ENCODE measurements at places on chromosomes 12 and 14.

DNA sequence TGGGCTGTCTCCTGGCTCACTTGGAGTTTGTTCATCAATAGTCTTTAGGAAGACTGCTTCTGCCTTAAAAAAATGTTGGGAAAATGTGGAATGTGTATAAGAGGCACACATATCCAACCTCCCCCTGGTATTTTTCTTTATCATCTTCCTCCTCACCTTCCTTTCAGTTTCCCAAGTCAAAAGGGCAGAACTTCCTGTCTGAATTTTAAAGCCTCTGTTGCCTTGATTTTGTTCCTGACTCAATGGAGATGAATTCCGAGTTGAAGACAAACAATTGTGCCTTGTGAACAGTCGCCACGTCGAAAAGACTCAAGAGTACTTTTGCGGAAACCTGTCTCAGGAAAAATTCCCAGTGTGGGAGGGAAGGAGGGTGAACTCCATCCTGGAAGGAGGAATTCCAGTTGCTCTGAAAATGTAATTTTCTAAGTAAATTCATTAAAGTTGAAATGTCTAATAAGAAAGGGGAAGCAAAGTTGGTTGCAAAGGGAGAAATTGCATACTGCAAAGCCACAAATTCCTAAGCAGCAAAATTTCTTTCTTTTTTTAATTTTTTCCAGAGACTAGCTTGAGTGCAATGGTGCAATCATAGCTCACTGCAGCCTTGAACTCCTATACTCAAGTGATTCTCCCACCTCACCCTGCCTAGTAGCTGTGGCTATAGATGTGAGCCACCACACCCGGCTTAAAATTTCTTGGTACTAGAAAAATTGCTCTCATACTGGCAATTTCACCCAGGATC is 50.2 kb upstream of the ELK3 start:
- DNase-seq: no peak

- no peak for DNase-seq
Measured at GRCh38 chr14:49545716-49546115, 40.5 kb downstream of the RPS29 start.

DNA sequence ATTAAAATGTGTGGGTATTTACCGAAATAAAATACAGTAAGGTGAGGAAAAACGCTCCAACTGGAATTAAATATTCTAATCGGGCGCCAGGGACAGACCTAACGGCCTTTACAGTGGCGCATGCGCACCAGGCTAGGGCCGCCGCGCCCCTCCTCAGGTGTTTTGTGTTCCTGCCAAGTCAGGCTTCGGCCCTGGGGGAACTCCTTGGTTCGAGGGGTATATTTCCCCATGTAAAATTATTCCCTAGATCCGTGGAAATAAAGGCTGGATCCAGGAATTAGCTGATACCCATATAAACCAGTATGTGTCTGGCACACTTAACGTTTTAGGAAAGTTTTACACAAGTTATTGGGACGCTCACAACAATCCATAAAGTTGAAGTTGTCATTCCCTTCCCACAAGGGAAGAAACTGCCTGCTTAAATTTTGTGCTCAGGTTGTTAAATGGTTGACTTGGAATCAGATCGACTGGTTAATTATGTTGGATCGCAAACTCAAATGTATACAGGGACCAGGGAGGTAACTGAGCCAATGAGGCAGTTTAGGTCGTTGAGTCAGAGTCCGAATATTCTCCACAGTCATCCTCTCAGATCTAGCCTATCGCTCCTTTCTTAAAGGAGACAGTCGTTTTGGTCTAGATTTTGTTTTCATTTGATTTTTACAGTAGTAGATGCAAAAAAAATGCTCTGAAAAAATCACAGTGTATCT is 621 bp upstream of the ANAPC7 start:
- DNase-seq: peak; percentile 29

GRCh38 chr12:13205809-13206559 is 9.5 kb downstream of the EMP1 start:
- DNase-seq: no peak

- DNase-seq: no peak
Measured at GRCh38 chr12:112713471-112713870, 78.1 kb upstream of the RPH3A start.

- peak; percentile 70 for DNase-seq
Measured at GRCh38 chr14:90677484-90678050, 138.7 kb downstream of the TTC7B start.

DNA sequence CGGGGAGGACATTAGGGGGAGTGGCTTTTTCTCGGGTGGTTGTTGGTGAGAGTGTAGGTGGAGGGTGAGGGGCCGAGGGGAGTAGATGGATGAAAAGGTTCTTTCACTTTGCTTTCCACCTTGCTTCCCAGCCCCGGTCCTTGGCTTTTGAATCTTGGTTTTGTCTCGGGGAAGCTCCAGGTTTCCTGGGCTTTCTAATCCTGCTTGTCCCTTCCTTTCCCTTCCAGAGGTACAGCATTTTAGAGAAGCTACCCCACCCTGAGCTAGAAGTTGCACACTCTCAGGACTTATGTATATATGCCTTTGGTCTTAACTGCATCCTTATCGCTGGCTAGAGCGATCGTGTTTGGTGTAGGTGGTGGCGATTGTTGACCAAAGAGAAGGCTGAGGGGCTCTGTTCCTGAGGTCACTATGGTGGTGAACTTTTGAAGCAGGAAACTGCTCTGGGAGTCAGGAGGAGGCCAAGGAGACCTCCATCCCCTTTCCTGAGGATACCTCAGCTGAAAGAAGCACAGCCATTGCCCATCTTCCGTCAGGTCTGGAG is 862 bp downstream of the PIP4K2C start:
- DNase-seq: no peak

GRCh38 chr12:77485961-77486854 is 344.5 kb upstream of the NAV3 start:
- DNase-seq: no peak

DNA sequence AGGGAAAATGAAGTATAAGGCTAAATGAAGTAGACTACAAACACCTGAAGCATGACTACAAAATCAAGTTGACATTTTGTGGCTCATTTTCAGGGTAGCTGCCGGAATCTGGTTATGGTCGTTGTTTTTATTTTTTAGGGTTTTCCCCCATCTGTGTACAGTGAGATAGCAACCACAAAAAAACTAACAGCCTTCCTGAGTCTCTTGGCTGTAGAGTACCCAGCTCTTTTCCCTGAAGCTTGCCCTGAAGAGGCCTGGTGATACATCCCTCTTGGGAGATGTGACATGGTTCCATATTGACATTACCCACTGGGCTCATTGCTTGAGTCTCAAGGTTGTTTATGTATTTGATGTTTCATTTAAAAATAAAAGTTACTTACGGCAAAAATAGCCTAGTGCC is 424.0 kb downstream of the ZFP36L1 start:
- DNase-seq: no peak

GRCh38 chr14:103408491-103409155 is 23.4 kb downstream of the MARK3 start:
- DNase-seq: no peak

GRCh38 chr12:123748661-123749060 is 13.4 kb upstream of the DNAH10 start:
- no peak for DNase-seq

GRCh38 chr14:94768521-94769390 is 1.2 kb downstream of the GSC start:
- peak; percentile 28 for DNase-seq

DNA sequence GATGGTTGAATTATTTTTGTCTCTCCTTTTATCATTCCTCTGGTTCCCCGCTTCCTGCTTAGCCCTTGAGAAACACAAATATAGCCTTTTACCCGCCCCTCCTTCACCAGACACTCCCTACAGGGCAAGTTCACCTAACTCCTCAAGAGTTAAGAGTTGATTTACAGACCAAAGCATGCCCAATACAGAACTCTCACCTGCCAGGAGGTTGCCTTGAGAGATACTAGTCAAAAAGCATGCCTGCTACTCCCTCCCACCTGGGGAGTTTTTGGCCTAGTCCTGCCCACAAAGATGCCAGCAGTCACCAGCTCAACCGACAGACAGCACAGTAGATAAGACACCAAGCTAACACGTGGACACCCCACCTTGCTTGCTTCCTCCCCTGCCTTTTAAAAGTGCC is 11.2 kb downstream of the LGMN start:
- no peak for DNase-seq

DNA sequence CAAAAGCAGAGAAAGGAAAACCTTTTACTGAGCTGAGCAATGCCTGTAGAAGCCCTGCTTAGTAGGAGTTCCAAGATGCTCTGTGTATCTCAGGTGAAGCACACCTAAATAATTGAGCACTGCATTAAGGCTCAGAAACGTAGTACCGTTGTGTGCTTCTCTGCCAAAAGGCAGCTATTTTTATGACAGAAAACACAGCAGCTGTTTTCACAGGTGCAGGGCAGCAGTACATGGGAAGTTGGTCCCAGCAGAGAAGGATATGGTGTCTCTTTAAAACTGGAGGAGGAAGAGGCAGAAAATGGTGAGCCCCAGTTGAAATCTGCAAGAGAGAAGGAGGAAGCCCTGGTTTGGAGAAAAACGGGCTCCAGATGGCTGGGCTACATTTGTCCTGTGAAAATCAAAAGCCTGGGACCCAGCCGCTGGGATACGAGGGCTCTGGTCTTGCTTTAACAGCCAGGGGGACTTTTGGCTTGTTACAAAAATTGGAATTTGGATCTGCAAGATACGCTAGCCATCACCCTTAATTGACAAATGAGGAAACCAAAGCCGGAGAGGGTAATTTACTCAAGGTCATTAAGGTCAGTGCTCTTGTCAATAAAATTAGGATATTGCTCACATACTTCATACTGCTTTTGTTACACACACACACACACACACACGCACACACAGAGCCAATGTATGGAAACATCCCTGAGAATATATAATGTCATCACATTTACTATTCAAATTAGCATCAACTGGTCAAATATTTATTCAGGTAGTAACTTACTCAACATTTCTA is 27.3 kb downstream of the SPRING1 start:
- DNase-seq: peak; percentile 16

DNA sequence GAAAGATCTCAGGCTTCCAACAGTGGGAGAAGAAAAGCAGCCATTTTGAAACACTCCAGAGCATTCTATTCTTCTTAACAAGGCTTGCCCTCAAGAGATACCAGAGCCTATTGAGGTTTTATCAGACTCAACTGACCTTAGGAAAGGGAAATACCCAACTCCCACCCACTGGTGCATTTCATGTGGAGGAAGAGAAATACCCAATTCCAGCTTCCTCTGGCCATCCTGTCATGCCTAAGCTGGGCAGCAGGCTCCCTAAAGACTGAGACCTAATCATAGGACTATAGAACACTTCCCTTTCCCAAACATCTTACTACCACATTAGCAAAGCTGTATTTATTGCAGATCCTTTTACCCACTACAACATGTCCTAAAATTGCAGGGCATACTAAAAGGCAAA is 164.5 kb downstream of the KIF21A start:
- DNase-seq: no peak

DNA sequence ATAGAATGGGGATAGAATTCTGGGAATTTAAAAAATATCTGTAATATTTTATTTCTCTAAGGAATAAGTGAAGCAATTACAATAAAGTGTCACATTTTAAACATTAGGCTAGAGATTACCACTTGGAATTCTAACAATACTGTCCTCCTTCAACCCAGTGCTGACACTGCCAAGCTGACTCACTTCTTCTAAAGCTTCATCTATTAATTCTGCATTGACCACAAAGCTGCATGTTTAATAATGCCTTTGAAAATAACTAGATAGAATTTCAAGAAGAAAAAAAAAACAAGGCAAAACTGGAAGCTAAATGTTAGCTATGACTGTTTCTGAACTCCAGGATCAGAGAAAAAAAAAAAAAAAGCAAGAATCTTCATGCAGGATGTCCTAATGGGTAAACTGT is 970.7 kb upstream of the FBXO33 start:
- no peak for DNase-seq

Data from bone marrow (tissue), 2 donors.